Activated T-cell treated with anti-CD3 and anti-CD28 coated beads for 48 hours (primary cell): ENCODE measurements at places on chromosomes 5 and 9.

GRCh38 chr5:74405593-74405992 is 234.9 kb downstream of the ENC1 start:
- DNase-seq: no peak

DNA sequence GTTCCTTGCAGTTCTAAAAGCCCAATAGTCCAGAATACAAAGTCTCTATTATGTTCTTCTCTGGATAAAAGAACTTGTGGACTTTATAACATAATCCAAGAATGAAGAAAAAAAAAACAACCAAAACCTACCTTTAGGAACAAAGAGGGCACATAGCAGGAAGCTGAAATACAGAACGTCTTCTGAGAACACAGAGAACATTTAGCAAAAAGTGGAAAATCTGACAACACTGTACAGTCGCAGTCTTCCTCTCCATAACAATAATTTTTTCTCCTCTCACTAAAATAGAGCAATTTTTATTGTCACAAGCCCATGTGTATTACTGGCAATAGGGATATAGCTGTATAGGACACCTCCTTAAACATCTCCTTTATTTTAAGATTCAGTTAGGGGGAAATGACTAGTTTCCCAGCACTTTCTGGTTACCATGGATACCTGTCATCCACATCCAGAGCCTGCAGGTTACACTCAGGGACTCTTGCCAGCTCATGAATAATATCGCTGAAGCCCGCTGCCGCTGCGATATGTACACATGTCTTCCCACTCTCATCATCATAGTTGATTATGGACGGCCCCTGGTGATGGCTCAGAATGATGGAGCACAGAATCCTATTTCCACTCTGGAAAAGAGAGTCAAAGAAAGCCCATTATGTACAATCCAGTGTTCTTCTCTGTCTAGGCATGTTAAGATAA is 106.5 kb downstream of the ANKRD55 start:
- DNase-seq: no peak

DNA sequence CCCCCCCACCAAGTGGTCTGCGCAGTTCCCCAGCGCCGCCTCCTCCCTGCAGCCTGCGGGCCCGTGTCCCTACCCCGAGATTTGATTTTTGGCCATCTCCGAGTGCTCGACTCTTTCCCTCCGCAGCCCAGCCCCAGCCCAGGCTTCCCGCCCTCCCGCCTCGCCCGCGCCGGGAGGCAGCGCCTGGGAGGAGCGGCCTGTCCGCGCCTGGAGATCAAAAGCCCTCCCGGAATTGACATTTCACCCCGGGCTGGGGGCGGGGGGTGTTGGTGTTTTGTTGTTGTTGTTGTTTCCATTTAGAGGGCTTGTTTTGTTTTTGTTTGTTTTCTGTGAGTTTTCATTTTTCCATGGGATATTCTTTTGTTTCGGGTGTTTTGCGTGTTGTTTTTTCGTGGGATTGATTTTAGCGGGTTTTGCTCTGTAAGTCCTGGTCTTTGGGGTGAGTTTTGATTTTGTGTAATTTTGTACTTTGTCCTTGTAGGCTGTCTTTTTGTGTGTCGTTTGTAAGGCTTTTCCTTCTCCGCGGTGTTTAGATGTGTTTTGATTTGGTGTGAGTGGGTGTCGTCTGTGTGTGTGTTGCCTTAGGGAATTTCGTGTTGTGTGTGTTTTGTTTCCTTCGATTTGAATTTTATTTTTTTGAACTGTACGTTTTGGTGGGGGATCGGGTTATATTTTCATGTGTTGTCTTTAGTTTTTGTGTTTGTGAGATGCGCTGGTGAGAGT is 1.7 kb upstream of the PAX5 start:
- no peak for DNase-seq

GRCh38 chr9:131762356-131762932 is 22.6 kb upstream of the RAPGEF1 start:
- DNase-seq: peak; percentile 79

GRCh38 chr5:72559866-72560766 is 52.9 kb upstream of the ZNF366 start:
- DNase-seq: no peak

GRCh38 chr5:5539590-5539989 is 117.1 kb downstream of the ICE1 start:
- DNase-seq: no peak

- DNase-seq: no peak
Measured at GRCh38 chr5:108472237-108472636, 90.3 kb upstream of the FBXL17 start.

DNA sequence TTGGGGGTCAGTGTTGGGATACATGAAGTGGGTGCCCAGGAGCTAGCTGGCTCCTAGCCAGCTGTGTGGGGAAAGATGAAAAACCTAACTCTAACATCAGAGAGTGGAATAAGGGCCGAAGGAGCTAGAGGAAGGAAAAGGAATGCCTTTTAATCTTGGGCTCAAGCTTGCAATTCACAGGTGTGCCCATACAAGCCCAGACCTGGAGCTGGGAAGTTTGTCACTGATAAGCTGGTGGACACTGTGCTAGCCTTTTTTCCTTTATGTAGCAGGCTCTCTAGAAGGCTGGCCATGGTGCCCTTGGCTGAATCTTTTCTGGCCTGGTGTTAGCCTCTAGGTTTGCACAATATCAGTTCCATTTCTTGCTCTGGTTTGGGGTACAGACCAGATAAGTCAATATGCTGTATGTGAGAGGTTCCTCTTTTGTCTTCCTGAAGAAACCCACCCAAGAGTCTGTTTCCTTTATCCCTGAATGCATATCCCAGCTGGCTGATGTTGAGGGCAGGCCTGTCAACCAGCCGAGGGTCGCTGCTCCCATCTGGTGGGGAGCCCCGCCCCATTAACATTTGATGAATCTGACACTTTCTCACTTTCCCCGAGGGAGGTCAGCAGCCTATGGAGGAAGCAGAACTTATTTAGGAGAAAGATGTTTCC is 92.4 kb upstream of the CXCL14 start:
- DNase-seq: no peak

DNA sequence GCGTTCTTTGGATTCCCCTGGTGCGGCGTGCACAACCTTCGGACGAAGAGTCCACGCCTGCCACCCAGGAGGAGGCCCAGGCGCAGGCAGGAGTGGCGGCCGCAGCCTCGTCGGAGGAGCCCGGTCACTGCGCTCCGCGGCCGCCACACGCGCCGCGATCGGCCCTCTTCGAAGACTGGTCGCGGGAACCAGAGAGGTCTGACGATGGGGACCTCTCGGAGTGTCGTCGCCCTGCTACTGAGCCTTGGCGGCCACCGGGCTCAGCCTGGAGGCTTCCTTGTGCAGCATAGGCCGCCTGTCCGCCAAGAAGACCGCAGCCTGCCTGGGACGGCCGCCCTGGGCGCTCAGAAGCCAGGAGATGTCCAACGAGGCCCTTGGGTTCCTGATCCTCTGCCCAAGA is 112.5 kb upstream of the SELENOP start:
- DNase-seq: no peak

DNA sequence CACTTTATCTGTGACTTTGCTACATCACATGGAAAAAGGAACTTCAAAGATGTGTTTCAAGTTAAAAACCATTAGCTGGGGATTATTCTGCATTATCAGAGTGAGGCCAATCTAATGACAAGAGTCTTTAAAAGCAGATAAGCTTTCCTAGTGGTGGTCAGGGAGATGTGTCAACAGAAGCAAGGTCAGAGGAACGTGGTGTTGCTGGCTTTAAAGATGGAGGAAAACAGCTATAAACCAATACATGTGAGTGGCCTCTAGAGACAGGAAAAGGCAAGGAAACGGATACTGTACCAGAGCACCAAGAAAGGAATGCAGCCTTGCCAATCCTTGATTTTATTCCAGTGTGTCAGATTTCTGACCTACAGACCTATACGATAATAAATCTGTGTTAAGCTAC is 204.2 kb downstream of the TAF11L14 start:
- DNase-seq: no peak

- DNase-seq: no peak
Measured at GRCh38 chr9:89595646-89596045, 9.2 kb upstream of the GADD45G start.

GRCh38 chr9:33952066-33952465 is 96.6 kb downstream of the UBAP2 start:
- no peak for DNase-seq

DNA sequence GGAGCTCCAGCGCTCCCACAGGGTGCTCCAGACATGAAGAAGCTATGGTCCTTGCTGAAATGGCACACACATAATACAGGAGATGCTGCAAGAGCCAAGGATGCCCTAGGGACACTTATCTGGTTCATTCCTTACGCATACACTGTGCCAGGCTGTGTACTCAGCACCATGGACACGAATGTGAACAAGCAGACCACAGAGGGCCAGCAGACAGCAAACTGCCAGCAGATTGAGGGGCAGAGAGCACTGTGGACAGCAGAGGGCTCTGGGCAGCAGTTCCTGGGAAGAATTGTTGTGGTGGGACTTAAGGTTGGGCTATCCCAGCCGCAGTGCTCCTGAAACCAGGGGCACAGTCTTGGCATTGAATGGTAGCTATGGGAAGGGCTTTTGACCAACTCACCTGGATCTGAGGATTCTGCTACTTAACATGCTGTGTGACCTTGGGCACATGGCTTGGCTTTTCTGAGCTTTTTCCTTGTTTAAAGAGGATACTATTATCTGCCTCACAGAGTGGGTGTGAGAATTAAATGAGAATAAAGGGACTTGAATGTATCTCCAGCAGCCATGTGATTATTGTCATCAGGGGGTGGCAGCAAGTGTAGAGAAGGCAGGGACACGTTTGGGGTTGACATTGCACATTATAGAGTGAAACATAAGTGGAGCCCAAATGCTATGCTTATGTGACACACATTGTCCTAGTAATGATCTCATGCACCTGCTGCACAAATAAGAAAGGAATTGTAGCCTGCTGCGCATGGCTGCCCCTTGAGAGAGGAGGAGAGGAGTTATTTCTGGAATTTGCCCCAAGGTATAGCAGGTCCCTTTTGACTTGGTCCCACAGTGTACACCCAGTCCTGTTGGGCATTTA is 30.1 kb downstream of the PPARGC1B start:
- no peak for DNase-seq

GRCh38 chr9:84922051-84922450 is 252.5 kb downstream of the NTRK2 start:
- no peak for DNase-seq

DNA sequence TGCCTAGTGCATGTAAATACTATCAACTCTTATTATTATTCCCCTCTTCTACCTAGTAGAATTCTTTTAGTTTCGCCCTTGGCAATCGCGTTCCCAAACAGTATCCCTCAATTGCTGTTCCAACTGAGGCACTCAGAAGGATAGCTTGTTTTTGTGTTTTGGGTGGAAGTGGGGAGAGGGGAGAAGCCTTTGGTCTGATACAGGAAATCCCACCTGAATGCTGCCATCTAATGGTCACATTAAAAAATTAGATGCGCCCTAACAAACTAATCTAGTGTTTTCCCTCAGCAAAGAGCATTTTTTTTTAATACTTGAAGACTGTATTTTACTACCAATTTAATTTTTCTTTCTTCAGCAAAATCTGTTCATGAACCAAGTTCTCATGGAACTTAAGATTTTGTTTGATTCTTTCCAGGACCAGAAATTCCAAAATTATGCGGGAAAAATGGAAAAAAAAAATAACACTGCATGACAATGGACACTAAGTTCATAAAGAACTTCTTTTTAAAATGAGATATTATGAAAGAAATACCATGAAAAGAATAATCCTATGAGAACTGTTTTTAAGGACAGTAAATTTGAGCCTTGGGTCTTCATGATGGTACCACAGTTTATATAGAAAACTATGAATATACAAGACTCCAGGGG is 22.2 kb upstream of the GLDC start:
- DNase-seq: no peak

GRCh38 chr5:34551911-34552433 is 104.2 kb upstream of the RAI14 start:
- no peak for DNase-seq

- DNase-seq: no peak
Measured at GRCh38 chr5:89191374-89191773, 308.4 kb upstream of the MEF2C start.

DNA sequence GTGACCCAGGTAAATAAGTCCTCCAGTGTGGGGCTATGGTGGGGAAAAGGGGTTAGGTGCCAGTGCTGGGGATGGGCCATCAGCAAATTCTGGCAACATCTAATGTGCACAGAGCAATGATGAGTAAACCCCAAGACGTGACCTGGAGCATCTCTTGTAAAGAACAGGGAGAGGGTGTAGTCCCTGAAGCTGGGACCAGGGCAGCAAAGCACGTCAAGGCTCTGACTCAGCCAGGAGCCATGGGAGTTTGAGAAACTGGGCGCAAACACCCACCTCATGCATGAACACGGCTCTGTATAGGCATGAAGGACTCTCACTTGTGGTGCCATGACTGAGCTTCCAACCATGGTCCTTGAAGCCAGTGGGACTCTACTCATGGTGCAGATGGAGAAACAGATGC is 51.8 kb downstream of the DUSP1 start:
- no peak for DNase-seq

DNA sequence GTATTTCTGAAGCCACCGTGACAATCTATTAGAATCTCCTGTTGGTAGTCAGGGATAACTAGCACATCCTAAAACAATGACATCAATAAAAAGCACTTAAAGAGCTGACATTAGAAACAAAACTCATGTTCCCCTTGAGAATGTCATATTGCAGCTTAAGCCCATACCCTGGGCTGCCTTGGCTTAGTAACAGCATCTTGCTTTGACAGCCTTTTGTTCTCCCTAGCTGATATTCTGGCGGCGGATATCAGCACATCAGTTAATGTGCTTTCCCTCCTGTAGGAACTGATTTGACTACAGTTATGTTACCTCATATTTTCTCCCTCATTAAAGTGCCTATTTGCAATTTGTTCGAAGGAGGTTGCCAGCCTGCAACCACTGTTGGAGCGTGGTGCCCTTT is 214.1 kb downstream of the CD180 start:
- no peak for DNase-seq

DNA sequence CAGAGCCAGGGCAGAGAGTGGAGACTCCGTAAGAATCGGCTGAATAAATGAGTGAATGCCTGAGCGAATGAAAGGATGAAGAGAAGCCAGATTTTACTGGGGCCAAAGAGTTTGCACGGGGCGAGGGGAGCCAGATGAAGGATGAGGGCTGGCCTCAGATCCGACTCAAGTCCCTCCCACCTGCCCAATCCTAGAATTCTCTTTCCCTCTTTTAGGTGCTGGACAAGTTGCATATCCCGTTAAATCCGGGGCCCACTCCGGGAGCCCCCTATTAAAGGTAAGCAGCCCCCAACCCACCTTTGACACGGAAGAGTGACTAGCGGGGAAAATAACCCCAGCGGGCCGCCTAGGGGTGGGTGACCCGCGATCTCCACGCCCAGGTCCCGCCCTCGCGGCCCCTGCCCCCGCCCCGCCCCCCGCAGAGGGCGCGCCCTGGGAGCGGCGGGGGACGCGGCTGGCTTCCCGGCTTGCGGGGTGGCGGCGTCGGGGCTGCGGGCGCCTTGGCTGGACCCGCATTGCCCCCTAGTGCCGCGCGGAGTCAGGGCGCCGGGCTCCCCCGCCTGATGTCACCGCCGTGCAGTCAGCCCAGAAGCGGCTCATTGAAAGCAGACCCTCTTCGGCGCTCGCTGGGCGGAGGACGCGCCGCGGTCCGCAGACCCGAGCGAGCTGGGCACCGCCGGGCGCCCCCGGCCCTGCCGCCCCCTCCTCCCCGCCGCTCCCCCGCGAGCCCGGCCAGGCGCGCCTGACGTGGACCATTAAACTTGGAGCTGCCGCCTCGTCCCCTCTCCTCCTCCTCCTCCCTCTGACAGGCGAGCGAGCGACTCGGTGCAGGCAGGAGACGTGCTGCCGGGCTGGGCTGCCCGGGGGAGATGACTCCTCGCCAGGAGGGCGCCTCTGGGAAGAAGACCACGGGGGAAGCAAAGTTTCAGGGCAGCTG is at the start of gene ADRA1B:
TSS of gene ADRA1B (plus strand) at position 579 of the 937 bp plus-strand sequence. CDS start 424 bp downstream, outside the sequence.
- peak; percentile 57 for DNase-seq
